ENCODE measurements at places on chromosomes 6 and 20. TPM values are rescaled to one million over a fixed set of nuclear protein-coding genes. Genes with fewer than 3 reads are reported as not detected.

PIM1 gene
- 74.2 TPM for total RNA-seq

RNGTT gene
- 18.2 TPM for total RNA-seq

LZTS3 gene
- total RNA-seq: 12.8 TPM

IGF2R gene
- 73.4 TPM for total RNA-seq

IL17F gene
- not detected for total RNA-seq

BNIP5 gene
- total RNA-seq: not detected

CPXM1 gene
- total RNA-seq: 19.4 TPM

CBFA2T2 gene
- 34.9 TPM for total RNA-seq

MCCD1 gene
- total RNA-seq: not detected

PDE7B gene
- total RNA-seq: 6.9 TPM

PCK1 gene
- 13.0 TPM for total RNA-seq
